ENCODE measurements at places on chromosomes 1 and 21.

GRCh38 chr1:180562640-180563025, 3.9 kb downstream of the OVAAL start:
- no peak for DNase-seq

- no peak for DNase-seq
Measured at GRCh38 chr1:117821382-117821755, 108.1 kb downstream of the GDAP2 start.

- DNase-seq: no peak
Measured at GRCh38 chr1:50300297-50300696, 122.9 kb downstream of the DMRTA2 start.

DNA sequence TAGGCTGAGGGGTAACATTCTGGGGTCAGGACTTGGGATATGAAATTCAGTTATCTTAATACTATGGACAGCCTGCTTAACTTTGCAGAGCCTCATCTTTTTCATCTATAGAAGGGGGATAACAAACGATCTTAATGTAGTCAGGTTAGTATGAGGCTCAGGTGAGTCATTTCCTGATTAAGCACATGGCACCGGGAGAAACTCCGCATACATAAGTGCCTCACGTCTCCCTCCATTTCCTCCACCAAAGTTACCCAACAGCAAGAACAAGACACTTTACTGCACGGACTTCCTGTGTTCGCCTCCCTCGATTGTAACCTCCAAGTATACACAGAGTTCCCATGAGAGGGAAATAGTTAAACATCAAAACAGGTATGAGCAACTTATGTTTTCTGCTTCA, 112.7 kb upstream of the COA6 start:
- no peak for DNase-seq

DNA sequence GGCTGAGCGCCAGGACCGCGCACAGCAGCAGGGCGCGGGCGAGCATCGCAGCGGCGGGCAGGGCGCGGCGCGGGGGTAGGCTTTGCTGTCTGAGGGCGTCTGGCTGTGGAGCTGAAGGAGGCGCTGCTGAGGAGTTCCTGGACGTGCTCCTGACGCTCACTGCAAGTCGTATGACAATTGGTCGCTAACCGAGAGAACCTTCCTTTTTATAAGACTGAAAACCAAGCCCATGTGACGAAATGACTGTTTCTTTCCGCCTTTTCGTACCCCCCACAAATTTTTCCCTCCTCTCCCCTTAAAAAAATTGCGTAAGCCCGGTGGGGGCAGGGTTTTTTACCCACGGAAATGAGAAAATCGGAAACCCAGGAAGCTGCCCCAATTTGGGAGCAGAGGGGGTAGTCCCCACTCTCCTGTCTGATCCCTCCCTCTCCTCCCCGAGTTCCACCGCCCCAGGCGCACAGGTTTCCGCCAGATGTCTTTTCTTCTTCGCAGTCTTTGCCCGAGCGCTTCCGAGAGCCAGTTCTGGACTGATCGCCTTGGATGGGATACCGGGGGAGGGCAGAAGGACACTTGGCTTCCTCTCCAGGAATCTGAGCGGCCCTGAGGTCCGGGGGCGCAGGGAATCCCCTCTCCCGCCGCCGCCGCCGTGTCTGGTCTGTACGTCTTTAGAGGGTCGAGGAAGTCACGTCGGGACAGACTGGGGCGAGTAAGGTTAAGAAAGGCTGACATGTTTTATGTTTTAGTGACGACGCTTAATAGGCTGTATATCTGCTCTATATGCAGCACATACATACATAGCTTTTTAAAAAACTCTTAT, at the start of gene PTGS2:
Gene PTGS2, minus strand, starts transcription at position 179 of the 817 bp plus-strand sequence. Its CDS starts 133 bp downstream, at position 46.
- peak; percentile 91 for DNase-seq

GRCh38 chr1:235954306-235955283, 87.9 kb upstream of the LYST start:
- no peak for DNase-seq

DNA sequence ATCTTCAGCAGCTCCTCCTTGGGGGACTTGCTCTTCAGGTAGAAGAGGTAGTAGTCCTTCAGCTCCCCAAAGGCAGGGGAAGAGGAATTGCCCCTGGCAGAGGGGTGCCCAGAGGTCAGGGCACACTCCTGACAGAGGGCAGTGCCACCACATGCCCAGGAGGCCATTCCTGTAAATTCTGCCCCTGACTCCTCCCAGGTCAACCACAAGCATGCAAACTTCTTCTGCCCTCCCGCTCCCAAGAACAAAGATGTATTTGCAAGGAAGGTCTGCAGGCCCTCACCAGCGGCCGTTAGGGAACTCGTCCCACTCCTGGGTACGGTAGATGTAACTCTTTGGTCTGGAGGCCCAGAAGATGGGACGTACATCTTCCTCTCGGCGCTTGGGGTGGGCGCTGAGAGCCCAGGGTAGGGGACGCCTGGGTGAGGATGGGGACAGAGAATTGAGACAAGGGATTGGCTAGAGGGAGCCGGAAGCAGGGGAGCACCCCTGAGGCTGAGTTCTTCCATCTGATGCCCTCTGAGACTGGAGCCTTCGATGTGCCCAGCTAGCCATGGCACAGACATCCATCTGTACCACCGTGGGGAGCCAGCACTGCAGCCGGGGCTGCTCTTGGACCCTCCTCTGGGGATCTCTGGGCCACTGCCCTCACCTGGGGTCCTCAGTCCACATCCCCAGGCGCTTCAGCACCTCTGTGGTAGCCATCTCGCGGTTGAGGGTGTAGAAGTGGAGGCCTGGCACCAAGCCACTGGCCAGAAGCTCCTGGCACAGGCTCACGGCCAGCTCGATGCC, 11.1 kb downstream of the MTHFR start:
- no peak for DNase-seq

GRCh38 chr1:147541672-147542568, 619 bp downstream of the BCL9 start:
- DNase-seq: no peak

- peak; percentile 4 for DNase-seq
Measured at GRCh38 chr1:28354121-28354520, 15.4 kb upstream of the PHACTR4 start.

GRCh38 chr21:26958788-26959187, 8.1 kb downstream of the ADAMTS5 start:
- no peak for DNase-seq

DNA sequence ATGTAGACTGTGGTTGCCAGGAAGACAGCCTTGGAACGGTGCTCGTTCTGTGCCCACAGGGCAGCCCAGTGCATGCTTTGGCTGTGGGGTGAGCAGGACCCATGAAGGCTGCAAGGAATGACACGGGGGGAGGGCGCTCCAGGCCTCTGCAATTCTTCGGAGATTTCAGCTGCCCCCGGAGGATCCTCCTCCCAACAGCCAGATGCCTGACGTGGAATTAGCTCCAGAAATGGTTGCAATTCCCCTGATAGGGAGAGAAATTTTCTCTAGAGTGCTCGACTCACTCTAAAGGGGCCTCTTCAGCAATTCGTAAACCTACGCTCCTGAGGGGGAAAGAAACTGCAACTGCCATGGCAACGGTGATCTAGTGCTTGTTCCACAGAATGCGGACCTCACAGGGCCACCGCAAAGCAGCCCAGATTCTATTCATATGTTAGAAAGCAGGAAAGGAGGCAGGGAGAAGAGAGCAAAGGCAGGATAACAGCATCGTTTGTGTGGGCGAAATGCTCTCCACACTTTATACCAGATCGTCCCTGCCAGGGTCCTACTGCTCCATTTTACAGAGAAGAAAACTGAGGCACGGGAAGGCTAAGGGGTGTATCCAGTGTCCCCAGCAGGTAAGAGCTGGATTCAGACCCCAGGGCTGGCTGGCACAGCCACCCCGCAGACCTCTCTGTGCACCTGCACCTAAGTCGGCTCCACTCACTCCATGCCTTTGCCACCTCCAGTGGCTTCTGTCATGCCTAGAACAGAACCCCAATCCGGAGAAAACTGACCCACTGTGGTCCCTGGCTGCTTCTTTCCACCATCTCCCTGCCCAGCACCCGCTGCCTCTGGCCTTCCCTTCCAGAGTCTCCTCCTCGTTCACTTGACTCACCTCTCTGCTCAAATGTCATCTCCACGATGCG, 11.9 kb upstream of the PDE9A start:
- peak; percentile 42 for DNase-seq

DNA sequence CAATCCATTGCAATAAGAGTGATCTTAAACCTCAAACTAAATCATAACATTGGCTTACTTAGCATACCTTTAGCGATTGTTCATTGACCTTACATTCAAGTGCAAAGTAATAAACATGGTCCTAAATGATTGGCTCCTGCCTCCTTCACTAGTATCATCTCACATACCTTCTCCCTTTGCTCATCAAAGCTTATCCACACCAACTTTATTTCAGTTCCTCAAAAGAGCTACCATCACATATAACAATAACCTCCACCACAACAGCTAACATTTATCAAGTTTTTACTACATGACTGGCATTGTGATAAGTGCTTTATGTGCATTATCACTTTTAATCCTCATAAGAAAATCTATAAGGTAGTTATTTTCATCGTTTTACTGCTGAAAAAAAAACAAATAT, 198.8 kb downstream of the COL24A1 start:
- DNase-seq: no peak

GRCh38 chr1:220886470-220887201, 7.4 kb downstream of the HLX start:
- no peak for DNase-seq

- no peak for DNase-seq
Measured at GRCh38 chr1:78887458-78887857, 119.1 kb downstream of the ADGRL4 start.

- no peak for DNase-seq
Measured at GRCh38 chr1:206001476-206001888, 1.7 kb downstream of the RAB7B start.

- DNase-seq: peak; percentile 13
Measured at GRCh38 chr1:206535853-206536188, 28.5 kb downstream of the RASSF5 start.

GRCh38 chr1:18495635-18496034, 14.9 kb downstream of the KLHDC7A start:
- DNase-seq: no peak

DNA sequence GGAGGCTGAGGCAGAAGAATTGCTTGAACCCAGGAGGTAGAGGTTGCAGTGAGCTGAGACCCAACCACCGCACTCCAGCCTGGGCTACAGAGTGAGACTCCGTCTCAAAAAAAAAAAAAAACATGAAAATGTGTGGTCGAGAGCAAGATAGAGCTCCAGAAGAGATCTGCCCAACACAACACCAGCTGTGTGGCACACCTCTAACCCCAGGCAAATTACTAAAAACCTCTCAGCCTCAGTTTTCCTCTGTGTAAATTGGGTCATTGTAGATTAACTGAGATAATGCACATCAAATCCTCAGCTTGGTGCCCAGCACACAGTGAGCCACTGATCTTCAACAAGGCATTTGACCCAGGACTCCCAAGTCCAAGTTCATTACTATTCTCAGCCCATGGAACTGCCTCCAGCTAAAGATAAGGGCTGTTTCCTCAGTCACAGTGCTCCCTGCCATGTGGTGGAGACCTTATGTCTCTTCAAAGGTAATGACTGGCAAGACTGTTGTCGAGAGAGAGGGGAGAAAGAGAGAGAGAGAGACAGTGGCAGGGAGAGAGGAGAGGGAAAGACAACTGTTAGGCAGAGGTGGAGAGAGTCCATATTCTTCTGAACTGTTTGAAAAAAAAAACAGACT, 58.1 kb downstream of the PTP4A2 start:
- DNase-seq: no peak

DNA sequence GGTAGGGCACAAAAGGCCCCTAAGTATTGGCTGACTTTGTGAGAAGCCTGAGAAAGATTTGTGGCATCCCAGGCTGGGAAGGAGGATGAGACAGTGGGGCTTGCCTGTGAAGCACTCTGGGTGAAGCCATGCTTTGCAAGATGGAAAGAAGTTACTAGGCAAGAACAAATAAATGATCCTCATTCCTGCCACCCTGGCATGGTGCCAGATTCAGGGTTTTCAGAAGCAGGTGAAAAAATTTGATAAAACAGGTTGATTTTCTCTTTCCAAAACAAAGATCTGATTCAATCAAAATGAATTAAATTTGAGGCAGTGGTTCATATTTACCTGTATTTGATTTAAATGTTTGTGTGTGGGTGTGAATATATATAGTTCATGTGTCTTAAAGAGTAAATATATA, 386.9 kb upstream of the PROX1 start:
- no peak for DNase-seq

- no peak for DNase-seq
Measured at GRCh38 chr1:40389322-40389803, 15.8 kb downstream of the SMAP2 start.

DNA sequence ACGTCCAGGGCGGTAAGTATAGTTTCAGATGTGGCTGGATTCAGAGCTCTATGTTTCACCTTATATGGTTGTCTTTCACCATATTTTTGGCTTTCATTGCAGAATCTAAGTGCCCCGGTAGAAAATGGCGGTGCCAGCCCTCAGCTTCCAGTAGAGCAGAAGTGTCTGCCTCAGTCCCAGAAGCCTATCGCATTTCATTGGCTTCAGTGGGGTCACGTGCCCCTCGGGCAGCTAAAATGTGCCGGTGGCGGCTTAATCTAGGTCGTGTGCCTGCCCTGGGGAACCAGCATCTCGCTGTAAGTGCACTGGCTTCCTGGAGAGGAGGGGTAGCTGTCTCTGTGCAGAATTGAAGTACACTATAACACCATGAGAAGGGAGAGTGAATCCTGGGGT, 107.4 kb upstream of the MAGI3 start:
- DNase-seq: no peak

GRCh38 chr1:44068442-44068921, 37.2 kb upstream of the SLC6A9 start:
- no peak for DNase-seq

GRCh38 chr1:241408170-241408569, 51.2 kb upstream of the RGS7 start:
- no peak for DNase-seq

Data from chondrocyte (in vitro differentiated cells).